Small intestine (tissue), 16 donors: ENCODE measurements at places on chromosomes 7 and 10.

- DNase-seq, result peak; percentile 61
These were observed 52.6 kb upstream of the FAM180A start for GRCh38 chr7:135801045-135801693.

GRCh38 chr7:151122276-151122675 lies 36.0 kb downstream of the AGAP3 start:
- no peak for DNase-seq

DNA sequence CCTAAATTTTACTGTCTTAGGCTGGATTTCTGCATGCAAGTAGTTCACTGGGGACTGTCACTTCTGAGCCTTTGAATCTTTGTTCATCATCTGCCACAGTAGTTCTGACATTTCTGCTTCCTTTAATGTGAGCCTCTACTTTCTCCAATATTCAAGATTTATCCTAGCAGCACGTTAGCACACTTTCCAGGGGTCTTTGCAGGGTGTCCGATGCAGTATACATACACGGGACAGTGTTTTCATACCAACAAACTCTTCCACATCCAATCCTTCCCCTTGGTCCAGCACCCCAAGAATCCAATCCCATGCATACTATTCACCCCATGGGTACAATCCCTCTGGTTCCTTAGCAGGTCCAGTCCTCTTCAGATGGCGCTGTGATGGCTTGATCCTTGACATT lies 22.7 kb upstream of the NPTX2 start:
- DNase-seq, result no peak

DNA sequence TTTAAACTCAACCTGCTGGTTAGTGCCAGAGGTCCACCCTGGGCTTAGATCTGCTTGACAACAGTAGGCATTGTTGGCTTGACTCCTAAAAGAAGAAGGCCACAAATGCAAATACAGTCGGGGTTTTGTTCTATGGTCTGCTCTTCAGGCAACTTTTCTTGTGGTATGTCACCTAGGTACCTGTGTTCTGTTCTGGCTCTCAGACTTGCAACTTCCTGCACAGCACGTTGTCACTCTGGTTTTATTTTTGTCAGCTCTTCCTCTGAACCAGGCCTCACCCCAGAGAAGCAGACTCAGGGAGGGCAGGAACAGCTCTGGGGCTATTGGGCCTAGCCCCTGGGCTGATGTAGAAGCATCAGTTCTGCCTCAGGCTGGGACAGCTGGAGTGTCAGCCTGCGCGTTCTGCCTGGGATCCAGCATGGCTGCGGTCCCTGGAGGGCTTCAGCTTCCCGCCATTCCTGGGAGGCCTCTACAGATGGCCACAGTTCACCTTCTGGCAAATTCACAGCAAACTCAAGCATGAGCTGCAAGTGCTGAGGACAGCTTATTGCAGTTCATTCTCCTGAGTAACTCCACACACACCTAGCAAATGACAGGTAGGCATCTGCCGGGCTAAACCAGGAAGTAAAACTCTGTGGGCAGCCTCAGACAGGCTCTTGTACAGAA lies 11.0 kb upstream of the PDCD4 start:
- peak; percentile 69 for DNase-seq

DNA sequence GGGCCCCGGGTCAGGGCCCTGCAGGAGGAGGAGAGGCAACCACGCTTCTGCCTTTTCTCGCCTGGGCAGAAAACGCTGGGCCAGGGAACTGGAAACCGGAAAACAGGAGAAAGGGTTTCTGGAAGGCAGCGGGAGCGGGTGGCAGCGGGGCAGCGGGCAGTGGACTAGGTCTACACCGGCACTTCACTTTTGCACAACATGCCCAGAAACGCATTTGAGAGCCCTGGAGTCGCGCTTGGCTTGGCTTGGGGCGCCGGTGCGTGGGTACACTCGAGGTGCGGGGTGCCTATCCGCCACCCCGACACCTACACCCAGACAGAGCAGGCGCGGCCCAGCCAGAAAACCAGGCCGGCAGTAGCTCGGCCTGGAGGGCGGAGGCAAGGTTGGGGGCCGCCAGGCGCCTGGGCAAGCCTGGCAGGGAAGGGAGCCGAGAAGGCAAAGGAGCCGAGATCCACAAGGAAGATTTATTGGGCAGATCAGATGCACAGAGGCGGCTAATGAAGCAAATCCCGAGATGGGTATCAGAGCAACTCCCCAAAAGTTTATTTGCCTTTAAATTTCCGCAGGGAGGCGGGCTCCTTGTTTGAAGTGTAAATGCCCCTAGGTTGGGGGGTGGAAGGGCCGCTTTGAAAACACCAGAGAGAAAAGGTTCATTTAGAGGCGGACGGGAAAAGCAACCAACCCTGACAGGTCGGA lies 3.2 kb upstream of the PAX2 start:
- no peak for DNase-seq

GRCh38 chr10:51266496-51266895 lies 192.2 kb downstream of the PRKG1 start:
- no peak for DNase-seq
